ENCODE measurements at places on chromosomes 4 and X.

GRCh38 chrX:790783-791360, 160.3 kb downstream of the SHOX start:
- DNase-seq, result no peak

- no peak for DNase-seq
Observed at GRCh38 chrX:149681182-149681581, 30.7 kb upstream of the MAGEA11 start.

GRCh38 chrX:152847281-152847680, 16.4 kb downstream of the NSDHL start:
- no peak for DNase-seq

GRCh38 chr4:147518086-147518485, 37.2 kb downstream of the EDNRA start:
- no peak for DNase-seq

- no peak for DNase-seq
Observed at GRCh38 chr4:144461906-144462305, 184.1 kb upstream of the HHIP start.

- DNase-seq, result no peak
Observed at GRCh38 chr4:108053251-108053711, 63.6 kb downstream of the HADH start.

- DNase-seq, result peak; percentile 92
Observed at GRCh38 chr4:15327311-15328298, 100.2 kb upstream of the C1QTNF7 start.

DNA sequence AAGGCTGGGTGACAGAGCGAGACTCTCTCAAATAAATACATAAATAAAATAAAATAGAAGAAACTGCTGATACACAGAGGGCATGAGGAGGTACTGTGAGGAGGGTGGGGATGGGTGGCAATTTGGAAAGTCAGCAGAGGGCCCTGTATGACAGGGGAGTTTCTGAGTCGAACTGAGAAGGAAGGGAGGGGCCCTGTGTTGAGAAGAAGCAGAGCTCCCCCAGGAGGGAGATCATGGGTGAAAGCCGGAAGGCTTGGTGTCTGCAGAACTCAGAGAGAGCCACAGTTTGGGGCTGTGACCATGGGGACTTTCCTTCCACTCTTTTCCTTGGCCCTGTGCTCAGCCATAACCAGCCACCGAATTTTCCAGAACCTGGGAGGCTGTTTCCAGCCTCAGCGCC, 24.8 kb upstream of the AFAP1 start:
- no peak for DNase-seq

DNA sequence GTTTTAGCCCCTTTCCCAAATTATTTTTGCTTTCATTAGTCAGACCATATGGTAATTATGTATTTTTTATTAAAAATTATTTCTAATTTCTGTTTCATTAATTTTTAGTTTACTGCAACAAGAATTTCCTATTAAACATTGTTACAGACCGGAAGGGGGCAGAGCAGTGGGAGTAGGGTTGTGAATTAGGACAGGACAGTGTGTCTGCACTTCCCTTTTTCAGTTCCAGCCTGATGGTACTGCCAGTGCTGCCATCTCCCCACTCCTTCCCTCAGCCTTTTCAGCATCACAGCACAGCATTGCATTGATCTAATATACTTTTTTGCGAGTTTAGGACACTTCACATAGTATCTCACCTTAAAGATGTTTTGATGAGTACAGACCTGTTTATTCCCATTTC, 76.5 kb downstream of the STIM2 start:
- DNase-seq, result no peak

- no peak for DNase-seq
Observed at GRCh38 chr4:139246166-139246565, 33.9 kb downstream of the MGARP start.

Measured in AG04450 (cell line).